ENCODE measurements at places on chromosomes 13 and 19.

GRCh38 chr13:112182846-112183531 lies 116.0 kb downstream of the SOX1 start:
- no peak for DNase-seq

DNA sequence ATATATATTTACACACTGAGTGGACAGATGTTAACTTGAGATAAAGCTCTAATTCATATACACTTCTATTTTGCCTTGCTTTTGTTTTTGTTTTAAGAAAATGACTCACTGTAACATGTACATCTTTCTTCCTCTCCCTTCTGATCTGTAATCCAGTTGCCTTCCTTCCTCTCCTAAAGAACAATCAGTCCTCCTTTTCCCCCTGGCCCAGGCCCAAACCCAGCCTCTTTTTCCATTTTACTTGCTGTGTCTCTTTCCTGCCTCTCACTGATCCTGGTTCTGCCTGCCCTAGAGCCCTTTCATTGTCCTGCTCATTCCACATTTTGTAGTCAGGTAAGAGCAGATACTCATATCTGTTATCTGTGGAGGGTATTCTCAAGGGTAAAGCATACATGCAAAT lies 50.8 kb downstream of the ZAR1L start:
- no peak for DNase-seq

DNA sequence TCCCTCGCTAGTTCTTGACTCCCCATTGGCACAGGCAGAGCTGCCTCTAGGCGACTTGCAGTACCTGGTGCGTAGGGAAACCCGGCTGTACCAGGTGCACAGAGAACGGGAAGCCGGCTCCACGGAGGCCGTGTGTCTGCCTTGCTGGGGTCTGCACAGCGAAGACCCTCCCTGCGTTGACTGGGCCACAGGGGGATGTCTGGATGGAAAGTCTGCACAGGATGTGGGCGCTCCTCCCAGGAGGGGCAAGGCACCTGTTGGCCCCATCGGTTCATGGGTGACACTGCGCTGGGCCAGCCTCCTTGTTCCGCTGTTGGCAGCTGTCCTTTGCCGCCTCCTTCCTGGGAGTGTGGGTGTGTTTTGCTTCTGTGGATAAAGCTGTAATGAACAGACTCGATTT lies 138.3 kb downstream of the TEX29 start:
- no peak for DNase-seq

DNA sequence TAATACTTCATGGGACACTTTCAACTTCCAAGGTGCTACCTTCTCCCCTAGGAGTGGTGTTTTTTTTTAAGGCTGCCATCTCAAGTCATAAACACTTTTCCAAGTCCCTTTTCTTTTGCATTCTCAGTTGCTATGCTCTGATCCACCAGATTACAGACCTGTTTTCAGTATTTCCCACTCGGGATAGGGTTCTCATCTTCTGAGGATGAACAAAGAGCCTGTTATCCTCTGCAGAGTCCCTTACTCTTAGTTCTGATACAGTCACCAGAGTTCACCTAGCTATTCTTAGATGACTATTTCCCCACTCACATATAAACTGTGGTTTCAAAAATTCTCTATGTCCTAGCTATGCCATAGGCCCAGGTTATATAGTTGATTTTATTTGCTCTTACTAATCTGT lies 15.9 kb downstream of the ZDHHC20 start:
- no peak for DNase-seq

DNA sequence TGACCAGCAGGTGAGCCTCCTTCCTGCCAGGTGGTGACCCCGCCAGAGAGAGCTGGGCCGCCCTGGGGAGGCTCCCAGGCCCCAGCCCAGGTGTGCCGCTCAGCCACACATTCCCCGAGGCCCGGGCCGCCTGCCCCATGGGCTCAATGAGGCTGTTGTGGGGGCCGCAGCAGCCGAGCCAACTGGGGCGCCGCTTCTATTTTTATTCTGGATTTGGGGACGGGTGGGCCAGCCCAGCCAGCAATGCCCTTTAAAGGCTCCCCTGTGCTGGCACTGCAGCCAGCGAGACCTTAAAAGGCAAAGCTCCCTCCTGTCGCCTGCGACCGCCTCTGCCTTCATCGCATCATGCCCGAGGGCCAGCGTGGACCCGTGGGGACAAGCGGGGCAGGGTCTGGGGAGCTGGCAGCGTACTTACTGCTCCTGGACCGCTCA lies 17.7 kb upstream of the CRTC1 start:
- DNase-seq = no peak

- DNase-seq = no peak
Observed at GRCh38 chr19:58581227-58582141, 8.3 kb upstream of the MZF1 start.

- DNase-seq = no peak
Observed at GRCh38 chr19:722553-723101, 13.9 kb downstream of the PALM start.

- DNase-seq = no peak
Observed at GRCh38 chr13:87709947-87710346, 38.8 kb downstream of the SLITRK5 start.

- DNase-seq = no peak
Observed at GRCh38 chr19:53580871-53581835, 43.2 kb downstream of the ZNF331 start.

Measured in stimulated activated naive CD4-positive, alpha-beta T cell (primary cell).